Right ventricle myocardium superior (tissue), 1 donor: ENCODE measurements at places on chromosomes 11 and 22. TPM values are rescaled to one million over a fixed set of nuclear protein-coding genes. Genes with fewer than 3 reads are reported as not detected.

- no peak for DNase-seq
Observed at GRCh38 chr11:116590844-116591570, 181.8 kb downstream of the BUD13 start.

- no peak for DNase-seq
Observed at GRCh38 chr22:39738746-39739145, 154.8 kb downstream of the ENTHD1 start.

- no peak for DNase-seq
Observed at GRCh38 chr11:12968101-12968500, 41.0 kb upstream of the RASSF10 start.

DNA sequence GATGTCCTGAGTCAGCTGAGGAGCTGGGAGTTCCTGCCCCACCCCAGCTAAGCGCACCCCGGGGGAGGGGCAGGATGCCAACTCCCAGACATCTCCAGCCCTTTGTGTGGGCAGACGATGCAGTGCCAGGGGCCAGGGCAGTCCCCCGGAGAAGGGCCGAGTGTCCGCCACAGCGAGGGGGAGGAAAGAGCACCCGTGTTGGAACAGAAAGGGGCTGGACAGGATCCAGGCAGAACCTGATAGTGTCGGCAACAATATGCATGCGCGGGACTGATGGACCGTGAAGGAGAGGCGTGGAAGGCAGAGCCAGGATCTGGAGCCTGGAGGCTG lies 1434.7 kb downstream of the BRD1 start:
- DNase-seq = no peak

DNA sequence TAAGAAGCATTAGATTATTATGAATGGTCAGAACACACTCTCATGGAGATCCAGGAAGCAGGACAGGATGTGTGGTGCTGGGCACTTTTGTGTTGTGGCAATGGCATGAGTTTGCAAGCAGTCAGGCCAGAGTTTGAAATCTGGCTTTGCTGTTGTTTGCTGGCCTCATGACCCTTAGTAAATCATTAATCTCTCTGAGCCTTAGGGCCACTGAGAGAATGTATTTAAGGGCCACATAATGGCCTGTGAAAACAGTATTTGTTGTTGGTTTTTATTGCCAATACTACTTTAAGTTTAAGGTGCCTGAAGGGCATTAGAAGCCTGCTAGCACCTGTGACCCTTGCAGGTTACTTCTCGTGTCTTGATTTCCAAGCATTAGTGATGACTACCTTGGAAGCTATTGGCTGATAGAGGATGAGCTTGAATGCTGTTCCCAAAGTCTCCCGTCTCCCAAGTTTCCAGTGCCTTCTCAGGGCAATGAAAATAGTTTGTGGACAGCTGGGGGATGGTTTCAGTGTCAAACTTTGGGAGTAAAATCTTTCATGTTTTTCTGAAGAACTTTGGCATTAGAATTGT lies 24.6 kb downstream of the STIM1 start:
- no peak for DNase-seq

The TMEM132A gene
- total RNA-seq = 6.5 TPM

GRCh38 chr22:30260682-30261081 lies 6.0 kb downstream of the OSM start:
- DNase-seq = no peak

- no peak for DNase-seq
Observed at GRCh38 chr22:46791201-46791731, 28.8 kb downstream of the TBC1D22A start.

GRCh38 chr11:101445761-101446160 lies 138.0 kb downstream of the TRPC6 start:
- no peak for DNase-seq

The B3GAT1 gene
- 0.11 TPM for total RNA-seq

The TCN1 gene
- not detected for total RNA-seq

DNA sequence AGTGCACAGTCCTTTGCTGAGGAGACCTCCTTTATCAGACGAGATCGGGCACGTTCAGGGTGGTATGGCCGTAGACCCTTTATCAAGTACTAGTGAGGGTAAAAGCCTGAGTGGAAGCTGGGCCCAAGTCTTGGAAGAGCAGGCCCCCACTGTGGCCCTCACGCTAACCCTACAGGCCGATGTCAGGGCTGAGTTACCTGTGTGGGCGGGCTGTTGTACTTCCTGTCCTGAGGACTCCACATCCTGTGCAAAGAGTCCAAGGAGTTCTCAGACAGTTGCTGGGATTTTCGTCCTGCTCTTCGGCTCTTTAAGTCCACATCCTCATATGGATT lies 34.9 kb downstream of the RPL27A start:
- DNase-seq = no peak

- DNase-seq = peak; percentile 32
Observed at GRCh38 chr22:49626361-49627216, 201.1 kb downstream of the BRD1 start.

- DNase-seq = peak; percentile 17
Observed at GRCh38 chr22:44404341-44405020, 91.7 kb upstream of the SHISAL1 start.

DNA sequence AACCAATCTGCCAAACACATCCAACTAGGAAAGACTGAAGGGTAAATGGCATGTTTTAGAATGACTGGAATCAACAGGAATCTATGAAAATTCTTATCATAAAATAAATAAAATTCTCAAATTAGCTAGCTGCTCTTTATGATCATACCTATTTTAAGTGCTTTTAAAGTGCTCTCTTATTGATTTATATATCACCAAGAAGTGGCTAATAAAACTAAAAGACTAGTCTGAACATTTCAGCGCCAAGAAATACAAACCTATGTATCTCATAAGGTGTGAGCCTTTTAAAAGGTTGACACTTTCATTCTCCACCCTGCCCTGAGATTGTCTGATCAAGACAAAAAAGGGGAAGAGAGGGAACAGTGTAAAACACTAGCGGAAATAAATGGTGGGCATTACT lies 136.8 kb upstream of the ARHGAP42 start:
- no peak for DNase-seq

The MSANTD2 gene
- total RNA-seq = 4.0 TPM

DNA sequence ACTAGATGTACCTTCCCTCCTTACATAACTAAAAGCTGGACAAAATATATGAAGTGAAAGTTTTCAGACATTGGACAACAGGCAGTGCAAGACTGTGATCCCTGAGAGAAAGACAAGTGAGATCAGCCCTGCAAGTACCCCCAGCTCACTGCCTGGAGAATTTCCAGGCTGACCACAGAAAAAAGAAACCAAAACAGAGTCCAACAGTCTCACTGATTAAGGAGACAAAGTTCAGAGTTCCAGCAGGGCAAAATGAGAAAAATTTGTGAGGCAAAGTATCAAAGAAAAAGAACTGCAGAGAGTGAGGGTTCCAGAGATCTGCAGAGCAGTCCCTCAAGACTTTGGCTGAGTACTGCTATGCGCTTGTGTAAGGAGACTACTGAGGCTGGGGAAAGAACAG lies 47.3 kb upstream of the TMEM45B start:
- no peak for DNase-seq

DNA sequence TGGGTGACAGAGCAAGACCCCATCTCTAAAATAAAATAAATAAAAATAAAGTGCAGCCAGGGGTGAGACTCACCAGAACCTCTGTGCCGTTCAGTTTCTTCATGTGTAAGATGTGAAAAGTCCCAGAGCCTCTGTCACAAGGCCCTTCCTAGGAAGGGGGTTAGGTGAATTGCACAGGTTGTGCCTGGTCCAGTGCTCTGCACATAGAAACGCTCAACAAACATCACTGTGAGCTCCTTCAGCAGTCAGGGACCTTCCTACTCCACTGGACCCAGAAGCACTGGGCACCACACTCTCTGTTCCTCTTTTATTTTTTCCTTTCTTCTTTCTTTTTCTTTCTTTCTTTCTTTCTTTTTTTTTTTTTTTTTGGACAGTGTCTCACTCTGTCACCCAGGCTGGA lies 22.3 kb downstream of the MRPL21 start:
- DNase-seq = no peak

- no peak for DNase-seq
Observed at GRCh38 chr22:44541671-44542319, 43.8 kb upstream of the RTL6 start.

DNA sequence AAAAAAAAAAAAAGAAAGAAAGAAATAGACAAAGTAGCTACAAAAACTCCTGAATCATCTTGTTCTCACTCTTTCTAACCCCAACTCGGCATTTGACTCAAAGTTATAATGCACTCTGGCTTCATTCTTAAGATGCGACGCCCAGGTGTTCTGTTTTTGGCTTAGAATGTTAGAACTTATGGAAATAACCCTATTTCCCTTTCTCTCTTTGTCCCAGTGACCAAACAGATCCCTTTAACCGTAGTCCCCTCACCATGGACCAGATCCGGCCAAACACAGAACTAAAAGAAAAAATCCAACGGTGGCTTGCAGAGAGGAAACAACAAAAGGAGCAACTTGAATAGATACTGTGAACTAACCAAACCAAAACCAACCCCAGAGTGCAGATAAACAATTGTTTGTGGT lies 5.3 kb upstream of the ATP5MG start:
- no peak for DNase-seq

The GDPD4 gene
- not detected for total RNA-seq

GRCh38 chr22:45861259-45861658 lies 115.7 kb downstream of the WNT7B start:
- no peak for DNase-seq

The NLRP6 gene
- 0.11 TPM for total RNA-seq

- DNase-seq = no peak
Observed at GRCh38 chr11:39365809-39366436, 2093.5 kb downstream of the LRRC4C start.

- DNase-seq = no peak
Observed at GRCh38 chr11:68282141-68282860, 10.5 kb upstream of the C11orf24 start.

GRCh38 chr11:97364047-97364446 lies 974.2 kb downstream of the JRKL start:
- DNase-seq = no peak

The NCAM1 gene
- total RNA-seq = 226 TPM

DNA sequence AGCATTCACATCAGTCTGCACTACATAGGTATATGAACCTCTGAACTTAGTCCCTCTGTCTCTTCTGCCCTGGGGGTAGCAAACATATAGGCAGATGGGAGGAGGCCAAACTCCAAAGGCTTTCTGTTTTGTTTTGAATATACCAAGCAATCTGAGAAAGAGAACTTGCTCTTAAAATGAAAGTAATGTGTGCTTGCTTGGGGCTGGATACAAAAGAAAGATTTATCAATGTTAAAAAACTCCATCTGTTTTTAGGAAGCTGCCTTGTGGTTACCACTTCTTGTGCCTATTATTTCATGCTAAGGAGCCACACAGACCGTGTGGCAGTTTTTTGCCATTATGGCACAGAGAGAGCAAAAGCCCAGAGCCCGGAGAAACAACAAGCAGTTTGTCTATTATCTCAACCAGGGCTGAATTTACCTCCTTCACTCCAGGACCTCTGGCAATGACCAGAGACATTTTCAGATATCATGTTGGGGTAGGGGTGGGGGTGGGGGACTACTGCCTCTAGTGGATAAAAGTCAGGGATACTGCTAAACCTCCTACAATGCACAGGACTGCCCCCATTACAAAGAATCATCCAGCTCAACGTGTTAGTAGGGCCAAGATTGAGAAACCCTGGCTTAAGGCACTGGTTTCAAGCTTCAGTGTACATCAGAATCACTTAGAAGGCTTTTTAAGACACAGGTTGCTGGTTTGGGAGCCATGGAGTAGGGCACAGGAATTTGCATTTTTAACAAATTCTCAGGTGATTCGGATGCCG lies 124.2 kb downstream of the APIP start:
- DNase-seq = no peak

The NEFH gene
- 0.16 TPM for total RNA-seq

GRCh38 chr22:30728826-30729225 lies 34.2 kb downstream of the OSBP2 start:
- no peak for DNase-seq

DNA sequence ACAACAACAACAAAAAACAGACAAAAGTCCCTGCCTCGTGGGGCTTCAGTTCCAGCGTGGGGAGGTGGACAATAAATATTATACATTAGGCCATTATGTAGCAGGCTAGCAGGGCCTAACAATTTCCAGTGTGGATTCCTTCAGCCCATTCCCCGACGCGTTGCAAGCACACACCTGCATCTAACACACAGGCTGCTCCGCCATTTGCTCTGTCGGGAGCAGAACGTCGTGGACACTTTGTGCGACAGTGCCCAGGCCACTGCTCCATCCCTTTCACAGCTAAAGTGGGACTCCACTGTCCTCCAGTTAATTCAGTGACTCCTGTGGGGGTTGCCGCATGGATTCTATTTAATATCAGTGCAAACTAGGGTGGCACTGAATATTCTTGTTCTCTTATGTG lies 10.9 kb upstream of the FGF3 start:
- DNase-seq = no peak

- no peak for DNase-seq
Observed at GRCh38 chr11:5809905-5810795, 1.4 kb downstream of the OR52N2 start.

- peak; percentile 70 for DNase-seq
Observed at GRCh38 chr11:73157101-73158010, 15.2 kb upstream of the FCHSD2 start.

GRCh38 chr11:2265396-2265795 lies 5.0 kb downstream of the ASCL2 start:
- no peak for DNase-seq

The PDGFD gene
- 8.9 TPM for total RNA-seq

DNA sequence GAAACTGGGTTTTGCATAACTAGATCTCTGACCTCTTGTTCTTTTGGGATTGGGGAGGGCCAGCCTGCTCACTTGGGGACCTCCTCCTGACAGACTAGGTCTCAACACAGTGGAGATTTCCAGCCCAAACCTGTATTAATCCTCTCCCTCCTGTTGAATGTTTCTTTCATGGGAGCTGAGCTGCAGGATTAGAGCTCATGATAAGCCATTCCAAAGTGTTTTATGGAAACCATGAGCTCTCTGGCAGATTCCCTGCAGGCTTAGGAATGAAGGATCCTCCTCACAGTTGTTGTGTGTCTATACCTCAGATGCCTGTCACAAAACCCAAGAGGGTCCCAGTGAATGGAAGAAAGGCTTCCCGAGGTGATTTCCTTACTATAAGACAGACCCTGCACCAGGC lies 248.4 kb upstream of the B3GAT1 start:
- no peak for DNase-seq

DNA sequence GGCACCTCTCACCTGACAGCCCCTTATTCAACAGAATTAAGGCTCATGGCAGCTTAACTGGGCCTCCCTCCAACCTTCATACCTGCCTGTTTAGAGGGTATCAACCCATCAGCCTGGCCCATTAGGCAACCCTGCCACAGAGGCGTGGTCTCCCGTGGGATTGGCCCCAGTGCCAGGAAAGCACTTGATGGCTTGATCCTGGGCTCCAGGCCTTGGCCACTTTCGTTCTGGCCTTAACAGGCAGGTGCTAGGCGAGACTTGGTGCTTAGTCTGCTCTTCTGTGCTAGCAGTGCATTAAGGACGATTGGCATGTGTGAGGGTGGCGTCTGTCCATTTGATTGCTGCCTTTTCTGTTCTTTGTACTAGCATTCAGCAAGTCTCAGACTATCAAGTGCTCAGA lies 75.2 kb downstream of the CABIN1 start:
- DNase-seq = no peak

DNA sequence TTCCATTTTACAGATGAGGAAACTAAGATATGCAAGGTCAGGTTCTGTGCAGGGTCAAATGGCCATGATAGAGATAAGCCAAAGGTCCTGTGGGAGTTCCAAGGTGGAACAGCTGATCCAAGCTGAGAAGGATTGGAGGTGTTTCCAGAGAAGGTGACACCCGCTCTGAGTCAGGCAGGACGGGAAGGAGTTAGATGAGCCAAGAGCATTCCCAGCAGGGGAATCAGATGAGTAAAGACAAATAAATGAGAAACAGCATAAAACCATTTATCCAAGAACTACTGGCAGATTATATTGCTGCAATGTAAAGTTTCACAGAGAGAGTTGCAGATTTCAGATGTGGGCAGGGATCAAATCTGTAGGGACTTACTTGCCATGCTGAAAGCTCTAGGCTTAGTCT lies 18.9 kb upstream of the HEPHL1 start:
- DNase-seq = no peak
